ENCODE measurements at places on chromosomes 5 and 9.

DNA sequence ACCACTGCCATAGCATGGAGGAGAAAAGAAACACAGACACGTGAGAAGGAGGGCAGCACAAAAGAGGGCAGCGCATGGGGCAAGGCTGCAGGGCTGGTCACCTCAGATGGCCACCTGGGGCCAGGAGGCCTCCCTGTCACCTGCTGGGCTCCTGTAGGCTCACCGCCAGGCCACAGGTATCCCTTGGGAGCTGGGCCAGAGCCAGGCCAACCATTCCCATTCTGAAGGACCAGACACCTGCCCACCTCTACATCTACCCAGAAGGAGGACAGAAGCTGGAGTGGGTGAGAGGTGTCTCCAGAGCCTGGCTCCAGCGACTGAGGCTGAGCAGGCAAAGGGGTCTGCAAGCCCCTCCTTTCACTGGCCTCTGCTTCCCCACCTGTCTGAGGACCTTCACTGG is 103.1 kb downstream of the PAX5 start:
- no peak for DNase-seq

DNA sequence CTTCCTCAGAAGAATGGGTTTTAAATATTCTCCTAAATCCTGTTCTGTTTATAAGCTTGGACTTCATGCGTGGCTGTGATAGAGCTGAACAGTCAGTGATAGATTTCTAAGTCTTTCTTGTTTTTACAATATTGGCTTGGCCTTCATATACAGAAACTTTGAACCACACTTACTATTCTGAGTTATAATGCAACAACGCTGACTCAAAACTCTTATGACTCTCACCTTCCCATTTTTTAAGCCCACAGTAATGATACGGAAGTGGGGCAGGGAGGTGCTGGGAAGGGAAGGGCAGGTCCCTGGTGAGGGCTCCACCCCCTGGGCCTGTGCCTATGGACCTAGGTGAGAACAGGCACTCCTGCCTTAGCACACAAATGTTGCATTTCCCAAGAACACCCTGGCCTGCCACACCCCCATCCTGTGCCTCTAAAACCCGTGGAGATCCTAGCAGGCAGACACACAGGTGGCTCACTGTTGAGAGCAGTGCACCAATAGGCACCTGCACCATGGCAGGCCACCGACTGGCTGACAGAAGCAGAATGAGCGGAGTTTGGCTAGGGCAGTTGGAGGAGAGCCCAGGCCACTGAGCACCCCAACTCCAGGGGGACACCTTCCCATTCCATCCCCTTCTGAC is 376.7 kb downstream of the GABRG2 start:
- no peak for DNase-seq

- no peak for DNase-seq
Measured at GRCh38 chr9:109297899-109298298, 23.0 kb downstream of the EPB41L4B start.

- no peak for DNase-seq
Measured at GRCh38 chr5:107466233-107466769, 204.4 kb downstream of the EFNA5 start.

GRCh38 chr5:43191740-43192557 is at the start of gene NIM1K:
NIM1K (plus strand) TSS chr5:43192225; CDS start chr5:43245776, 53,551 bp downstream.
- no peak for DNase-seq

DNA sequence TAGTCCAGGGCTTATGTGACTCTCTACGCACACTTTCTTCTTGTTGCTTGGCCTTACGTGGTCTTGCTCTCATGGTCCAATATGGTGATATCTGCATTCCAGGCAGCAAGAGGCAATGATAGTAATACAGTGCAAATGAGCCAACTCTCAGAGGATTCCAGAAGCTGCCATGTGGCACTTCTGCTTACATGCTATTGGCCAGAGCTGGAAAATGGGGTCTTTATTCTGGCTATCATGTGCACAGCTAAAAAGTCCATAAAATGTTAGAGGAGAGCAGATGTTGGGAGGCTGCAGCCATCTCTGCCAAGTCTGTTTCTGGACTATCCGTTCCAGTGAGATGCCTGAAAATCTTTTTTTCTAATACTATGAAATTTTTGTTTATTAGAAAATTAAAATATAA is 2.9 kb upstream of the SEPTIN8 start:
- DNase-seq = no peak
